Astrocyte of the spinal cord (primary cell): ENCODE measurements at places on chromosomes 7 and 10.

- no peak for DNase-seq
Observed at GRCh38 chr10:70125918-70126552, 6.6 kb downstream of the AIFM2 start.

DNA sequence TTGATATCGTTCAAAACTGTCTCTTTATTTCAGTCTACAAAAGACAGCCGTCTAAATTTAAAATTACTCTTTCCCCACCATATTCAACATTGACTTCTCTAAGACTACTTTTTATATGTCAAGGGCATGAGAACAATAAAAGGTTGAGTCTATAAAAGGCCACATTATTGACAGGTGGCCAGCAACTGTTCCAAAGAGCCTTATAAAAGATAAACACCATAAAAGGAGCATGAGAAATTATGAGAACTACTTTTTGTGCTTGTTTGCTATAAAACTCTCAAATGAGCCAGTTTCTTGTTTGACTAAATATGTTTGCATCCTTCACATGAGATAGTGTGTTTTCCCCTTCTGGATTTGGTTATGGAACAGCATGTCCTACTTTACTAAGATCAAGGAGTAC lies 189.2 kb downstream of the THSD7A start:
- DNase-seq, result no peak

DNA sequence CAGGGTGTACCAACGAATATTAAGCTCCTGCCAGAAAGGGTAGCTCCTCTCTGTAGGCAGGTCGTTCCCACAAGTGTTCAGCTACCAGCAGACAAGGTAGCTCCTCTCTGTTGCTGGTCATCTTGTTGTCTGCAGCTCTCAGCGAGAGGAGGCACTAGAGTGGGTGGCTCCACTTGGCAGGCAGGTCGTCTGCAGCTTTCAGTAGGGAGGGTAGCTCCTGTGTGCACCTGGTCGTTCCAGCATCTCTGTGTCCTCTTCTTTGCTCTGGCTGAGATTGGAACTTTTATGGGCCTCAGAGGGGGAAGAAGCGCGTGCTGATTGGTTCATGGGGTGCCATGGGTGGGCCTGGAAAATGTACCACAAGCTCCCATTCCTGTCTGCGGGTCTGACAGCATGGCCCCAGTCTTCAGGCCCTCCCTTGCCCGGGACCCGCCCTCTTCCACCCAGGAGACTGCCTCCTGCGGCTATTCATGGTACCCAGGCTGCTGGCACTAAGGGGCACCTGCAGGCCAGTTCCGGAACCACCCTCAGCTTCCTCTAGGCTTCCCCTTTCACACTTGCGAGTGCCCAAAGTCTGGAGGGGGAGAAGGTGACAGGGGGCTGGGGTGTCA lies 63.9 kb upstream of the CACNA2D1 start:
- no peak for DNase-seq

DNA sequence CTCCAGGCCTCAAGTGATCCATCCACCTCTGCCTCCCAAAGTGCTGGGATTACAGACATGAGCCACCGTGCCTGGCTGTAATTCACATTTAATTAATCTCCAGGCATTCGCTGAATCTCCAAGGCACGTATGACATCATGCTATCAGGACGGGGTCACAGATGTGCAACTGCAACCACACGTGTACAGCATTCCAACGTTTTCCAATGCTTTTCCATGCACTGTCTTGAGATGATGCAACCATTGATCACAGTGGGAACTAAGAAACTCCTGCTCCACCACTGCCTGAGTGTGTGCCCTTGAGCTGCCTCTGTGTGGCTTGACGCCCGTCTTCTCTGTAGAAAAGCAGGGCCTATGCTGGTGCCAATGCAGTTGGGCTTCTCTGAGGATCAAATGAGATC lies 119.8 kb upstream of the LYZL2 start:
- no peak for DNase-seq

DNA sequence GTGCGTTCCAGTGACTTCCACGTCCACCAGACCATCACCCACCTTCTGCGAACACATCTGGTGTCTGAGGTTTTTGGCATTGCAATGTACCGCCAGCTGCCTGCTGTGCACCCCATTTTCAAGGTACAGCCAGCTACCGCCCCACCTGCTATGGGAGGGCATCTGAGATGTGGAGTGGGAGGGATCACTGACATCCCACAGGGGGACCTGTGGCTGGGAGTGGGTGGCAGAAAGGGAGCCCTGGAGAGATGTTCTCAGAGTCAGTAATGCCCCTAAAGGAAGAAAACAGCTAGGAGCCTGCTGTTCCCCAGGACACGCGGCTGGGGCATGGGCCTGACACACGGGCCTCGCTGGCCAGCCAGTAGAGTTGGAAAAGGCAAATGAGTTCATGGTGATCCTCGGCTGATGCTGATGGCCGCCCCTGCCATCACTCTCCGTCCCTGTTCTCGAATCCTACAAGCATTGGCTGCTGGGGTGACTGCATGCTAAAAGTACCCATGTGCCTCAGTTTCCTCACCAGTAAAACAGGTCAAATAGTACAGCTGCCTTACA lies 66.6 kb downstream of the ALOX5 start:
- no peak for DNase-seq

DNA sequence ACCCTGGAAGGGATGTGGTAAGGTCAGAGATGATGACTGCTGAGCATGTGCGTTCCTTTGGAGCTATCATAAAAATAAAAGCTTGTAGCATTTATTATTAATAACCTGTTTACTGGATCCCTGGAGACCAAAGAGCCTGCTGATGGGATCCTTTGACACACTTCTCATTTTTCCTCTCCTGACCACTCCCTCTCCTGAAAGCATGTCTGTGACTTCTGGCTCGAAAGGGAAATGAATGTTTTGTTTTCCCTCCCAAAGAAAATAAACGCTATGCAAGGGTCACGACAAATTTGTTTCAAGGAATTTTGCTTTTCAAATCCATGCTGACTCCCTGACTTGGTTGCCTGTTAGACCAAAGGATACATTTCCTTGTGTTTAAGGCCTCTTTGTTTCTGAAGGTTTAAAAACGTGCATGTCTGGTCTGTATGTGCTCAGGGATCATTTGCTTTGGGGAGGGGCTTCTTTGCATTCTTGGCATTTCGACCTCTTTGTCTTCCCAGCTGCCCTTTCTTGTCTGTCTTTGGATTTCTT lies 185.1 kb upstream of the AGK start:
- peak; percentile 50 for DNase-seq

- no peak for DNase-seq
Observed at GRCh38 chr10:86962981-86963310, 4.5 kb downstream of the SNCG start.

- DNase-seq, result peak; percentile 60
Observed at GRCh38 chr7:55533050-55533728, 39.1 kb downstream of the VOPP1 start.

DNA sequence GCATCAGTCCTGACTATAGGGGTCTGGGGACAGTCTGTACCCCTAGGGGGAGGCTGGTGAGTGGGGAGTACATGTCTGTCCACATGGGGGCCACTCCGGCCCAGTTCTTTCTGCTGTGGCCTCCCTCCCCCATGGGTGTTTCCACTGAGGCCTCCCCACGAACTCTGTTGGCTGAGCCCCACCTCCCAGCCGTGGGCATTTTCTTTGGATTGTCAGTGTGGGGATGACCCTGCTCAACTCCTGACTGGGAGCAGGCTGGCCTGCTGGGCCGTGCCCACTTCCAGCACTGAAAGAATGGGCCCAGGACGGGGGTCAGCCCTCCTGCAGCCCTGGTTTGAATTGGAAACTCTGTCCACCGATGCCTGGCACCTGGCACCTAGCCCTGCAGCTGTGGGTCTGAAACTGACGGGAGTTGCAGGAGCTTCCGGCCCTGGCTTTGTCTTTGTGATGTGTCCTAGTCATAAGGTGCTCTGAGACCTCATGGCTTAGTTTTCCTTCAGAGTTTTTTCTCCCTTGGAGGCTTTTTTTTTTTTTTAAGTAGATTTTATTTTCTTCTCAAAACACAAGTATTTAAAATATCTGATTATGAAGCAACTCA lies 46.5 kb downstream of the LHPP start:
- DNase-seq, result no peak

DNA sequence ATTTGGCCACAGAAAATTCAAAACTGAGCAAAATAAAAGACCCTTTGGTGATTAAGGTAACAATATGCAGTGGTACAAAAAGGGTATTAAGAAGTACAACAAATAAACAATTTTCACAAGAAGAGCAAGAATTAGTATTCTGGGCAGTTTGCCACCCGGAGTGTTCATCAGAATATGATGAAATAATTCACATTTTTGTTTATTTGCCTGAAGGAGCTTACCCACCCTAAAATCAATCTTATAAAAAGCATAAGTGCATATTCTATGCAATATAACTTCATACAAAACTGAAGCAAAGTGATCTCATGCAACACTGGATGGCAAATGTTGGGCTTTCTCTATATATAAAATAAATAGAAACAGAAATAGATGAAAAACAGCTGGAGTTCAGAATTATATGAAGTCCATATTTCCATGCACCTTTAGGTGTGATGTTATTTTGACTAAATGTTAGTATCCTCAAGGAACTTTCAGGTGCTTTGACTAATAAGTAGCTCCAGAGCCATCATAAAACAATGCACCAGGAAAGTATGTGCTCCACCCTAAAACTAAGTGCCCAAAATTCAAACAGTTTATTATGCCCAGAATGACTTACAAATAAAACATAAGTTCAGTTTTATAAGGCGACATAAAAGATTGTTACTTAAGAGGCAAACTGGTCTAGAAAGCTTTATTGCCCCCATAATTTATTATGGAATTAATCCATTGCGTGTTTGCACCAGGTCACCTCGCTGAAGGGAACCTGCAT lies 474.3 kb downstream of the SEMA3D start:
- DNase-seq, result no peak

GRCh38 chr7:24854866-24855265 lies 97.6 kb upstream of the GSDME start:
- DNase-seq, result no peak

DNA sequence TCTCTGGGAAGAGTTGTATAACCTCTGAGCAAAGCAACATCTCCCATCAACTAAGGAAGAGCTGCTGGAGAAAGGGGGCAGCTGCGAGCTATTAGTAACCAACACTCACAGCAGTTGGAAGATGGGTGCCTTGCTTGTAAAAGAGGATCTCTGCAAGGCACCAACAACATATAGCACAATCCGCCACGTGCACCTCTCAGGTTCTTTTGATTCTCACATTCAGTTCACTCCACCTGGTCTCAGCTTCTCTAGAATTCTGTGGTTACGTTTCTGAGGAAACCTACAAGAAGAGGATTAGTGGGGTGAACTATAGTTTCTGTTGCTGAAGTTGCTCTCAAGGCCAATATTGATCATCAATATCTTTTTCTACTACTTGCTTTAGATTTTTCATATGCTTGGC lies 117.1 kb downstream of the RPS24 start:
- DNase-seq, result no peak
